ENCODE measurements at places on chromosomes 1 and 21.

GRCh38 chr1:189803364-189803763 lies 674.3 kb downstream of the BRINP3 start:
- DNase-seq = no peak

GRCh38 chr1:57729181-57729580 lies 305.3 kb upstream of the DAB1 start:
- no peak for DNase-seq

- no peak for DNase-seq
Observed at GRCh38 chr1:167232801-167233200, 12.1 kb downstream of the POU2F1 start.

DNA sequence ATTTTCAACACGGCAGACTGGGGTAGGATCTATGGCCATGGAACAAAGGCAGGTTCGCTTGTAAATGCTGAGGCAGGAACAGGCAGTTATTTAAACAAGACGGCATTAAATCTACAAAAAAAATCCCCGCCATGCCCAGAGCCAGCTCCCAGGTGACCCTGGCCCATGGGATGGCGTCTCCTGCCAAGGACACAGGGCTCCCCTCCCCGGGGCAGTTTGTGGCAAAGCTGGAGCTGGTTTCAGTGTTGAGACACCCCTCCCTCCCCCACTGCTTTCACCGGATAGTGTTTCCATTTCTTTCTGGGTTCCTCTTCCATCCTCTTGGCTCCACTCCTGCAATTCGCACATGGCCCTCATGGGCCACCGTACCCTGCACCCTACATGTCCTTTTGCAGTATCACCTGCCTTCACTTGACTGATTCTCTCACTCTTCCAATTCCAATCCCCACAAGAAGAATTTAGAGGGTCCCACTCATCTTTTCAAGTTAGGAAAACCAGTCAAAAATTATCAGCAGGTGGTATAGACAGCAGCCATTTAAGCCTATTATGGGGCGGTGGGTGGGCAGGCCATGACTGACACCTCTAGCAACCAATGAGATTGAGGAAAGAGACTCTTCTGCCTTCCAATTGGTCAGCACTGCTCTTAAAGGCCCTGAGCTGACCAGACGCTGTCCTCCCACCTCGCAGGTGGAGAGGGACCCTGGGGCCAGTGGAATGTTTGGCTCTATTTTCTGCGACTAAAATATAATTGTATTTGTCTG lies 52.0 kb downstream of the OLIG1 start:
- DNase-seq = no peak

DNA sequence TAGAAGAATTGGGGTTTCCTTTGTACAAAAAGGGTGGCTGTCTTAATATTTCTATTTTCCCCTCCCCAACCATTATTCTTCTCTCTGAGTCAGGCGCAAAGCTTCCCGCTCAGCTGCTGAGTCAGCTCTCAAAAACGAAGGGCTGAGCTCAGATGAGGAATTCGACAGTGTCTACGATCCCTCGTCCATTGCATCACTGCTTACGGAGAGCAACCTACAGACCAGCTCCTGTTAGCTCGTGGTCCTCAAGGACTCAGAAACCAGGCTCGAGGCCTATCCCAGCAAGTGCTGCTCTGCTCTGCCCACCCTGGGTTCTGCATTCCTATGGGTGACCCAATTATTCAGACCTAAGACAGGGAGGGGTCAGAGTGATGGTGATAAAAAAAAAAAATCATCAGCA lies 3.0 kb upstream of the TUFT1 start:
- no peak for DNase-seq

- no peak for DNase-seq
Observed at GRCh38 chr1:190196020-190196419, 281.6 kb downstream of the BRINP3 start.

GRCh38 chr1:220391491-220391890 lies 119.2 kb upstream of the RAB3GAP2 start:
- no peak for DNase-seq

DNA sequence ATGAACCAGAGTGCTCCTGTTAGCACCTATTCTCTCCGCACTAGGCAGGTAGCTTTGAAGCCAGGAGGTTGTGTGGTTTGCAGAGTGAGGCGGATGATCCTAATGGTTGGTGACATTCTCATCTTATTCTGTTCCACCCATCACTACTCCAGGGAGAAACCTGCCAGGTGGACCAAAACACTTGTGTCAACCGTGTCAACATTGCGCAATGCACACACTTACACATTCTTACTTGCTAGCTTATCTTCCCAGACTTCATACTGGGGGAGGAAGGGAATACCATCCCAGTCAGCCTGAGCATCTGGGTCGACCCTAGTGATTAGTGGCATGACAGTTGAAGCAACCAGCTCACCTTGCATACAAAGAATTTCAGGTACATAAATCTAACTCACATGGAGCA lies 236.9 kb downstream of the RPS6KC1 start:
- DNase-seq = no peak

- no peak for DNase-seq
Observed at GRCh38 chr1:234475167-234475793, 3.7 kb downstream of the TARBP1 start.

- no peak for DNase-seq
Observed at GRCh38 chr1:116852367-116852766, 57.3 kb upstream of the PTGFRN start.

- no peak for DNase-seq
Observed at GRCh38 chr21:43959231-43960116, 52.6 kb upstream of the TRAPPC10 start.

DNA sequence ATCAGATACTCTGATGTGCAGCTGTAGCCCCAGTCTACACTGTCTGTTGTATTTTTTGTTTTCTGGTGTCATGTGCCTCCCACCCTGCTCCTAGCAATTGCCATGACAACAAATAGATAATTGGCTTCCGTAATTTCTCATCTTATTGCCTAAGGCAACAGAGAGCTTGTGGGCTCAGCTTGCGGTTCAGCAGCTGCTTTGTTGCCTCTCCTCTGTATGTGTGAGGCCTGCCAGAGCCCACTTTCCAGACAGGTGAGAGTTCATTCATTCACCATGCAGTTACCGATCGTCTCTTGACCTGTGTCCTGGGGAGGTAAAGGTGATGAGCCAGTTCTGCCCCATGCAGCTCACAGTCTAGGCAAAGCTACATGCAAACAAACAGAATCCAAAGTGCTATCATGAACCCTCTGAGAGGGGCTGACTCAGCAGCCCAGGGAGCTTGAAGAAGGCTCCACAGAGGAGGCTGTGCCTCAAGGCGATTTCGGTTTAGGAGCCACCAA lies 11.9 kb downstream of the LGALS8 start:
- DNase-seq = no peak

- peak; percentile 71 for DNase-seq
Observed at GRCh38 chr1:212285685-212286555, 710 bp downstream of the PPP2R5A start.

- DNase-seq = no peak
Observed at GRCh38 chr1:31064718-31065309, 703 bp downstream of the PUM1 start.

- no peak for DNase-seq
Observed at GRCh38 chr1:9573723-9574122, 15.0 kb upstream of the TMEM201 start.

- DNase-seq = no peak
Observed at GRCh38 chr21:18384771-18385170, 18.8 kb downstream of the TMPRSS15 start.

All from stimulated activated CD4-positive, alpha-beta T cell treated with anti-CD3 and anti-CD28 coated beads, Interleukin-2, amount 100 ng/mL, for 24 hours (primary cell).